ENCODE measurements at places on chromosomes 5 and 9. TPM values are rescaled to one million over a fixed set of nuclear protein-coding genes. Genes with fewer than 3 reads are reported as not detected.

Gene PTGDS
- total RNA-seq = 31.3 TPM

Gene TAF11L10
- total RNA-seq = not detected

Gene C9
- total RNA-seq = not detected

Gene PPP1R26
- total RNA-seq = 6.2 TPM

Gene C5orf52
- total RNA-seq = not detected

Gene PHYHD1
- total RNA-seq = 45.4 TPM

Gene CNTFR
- 9.1 TPM for total RNA-seq

Gene SPATA6L
- 3.3 TPM for total RNA-seq

Gene PCDHA9
- total RNA-seq = 0.19 TPM

Gene TSSK1B
- 2.8 TPM for total RNA-seq

Gene SPATA31A1
- not detected for total RNA-seq

Gene SOX30
- total RNA-seq = not detected

Gene CWC27
- total RNA-seq = 16.2 TPM

GRCh38 chr9:110620726-110621125, 41.2 kb upstream of the SVEP1 start:
- DNase-seq = no peak

GRCh38 chr9:16023446-16023845, 470.6 kb downstream of the CCDC171 start:
- no peak for DNase-seq

- no peak for DNase-seq
Measured at GRCh38 chr9:128689293-128689774, 312 bp downstream of the SET start.

DNA sequence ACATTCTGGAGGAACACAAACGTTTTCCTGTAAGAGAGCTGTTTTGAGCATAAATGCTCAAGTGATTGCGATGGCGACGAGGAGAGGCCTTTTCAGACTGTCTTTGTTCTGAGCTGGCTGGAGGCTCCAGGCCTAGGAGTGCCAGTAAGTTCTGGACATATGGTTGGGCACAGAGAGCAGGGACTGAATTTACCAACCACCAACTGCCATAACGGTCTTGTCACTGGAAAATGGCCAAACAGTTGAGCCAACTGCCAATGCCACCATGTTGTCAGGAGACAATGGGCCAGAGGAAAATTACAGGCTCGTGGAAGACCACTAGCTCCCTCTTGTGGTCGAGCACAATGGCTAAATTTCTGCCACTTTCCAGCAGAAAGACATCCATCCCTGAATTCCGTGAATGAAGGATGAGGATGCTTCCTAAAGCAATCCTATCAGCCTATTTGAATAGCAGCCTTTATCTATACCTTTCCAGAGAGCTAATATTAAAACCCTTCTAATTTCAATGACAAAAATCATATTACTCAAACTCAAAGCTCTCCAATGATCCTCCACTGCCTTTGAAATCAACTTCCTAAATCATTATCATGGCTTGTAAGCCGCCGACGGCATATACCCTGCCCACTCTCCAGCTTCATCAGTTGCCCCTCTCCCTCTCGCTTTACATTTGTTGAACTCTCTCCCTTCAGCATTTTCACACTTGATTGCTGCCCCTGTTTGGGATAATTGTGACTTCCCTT, 66.9 kb upstream of the GLIS3 start:
- DNase-seq = no peak

- no peak for DNase-seq
Measured at GRCh38 chr9:95644377-95644776, 127.6 kb upstream of the PTCH1 start.

- no peak for DNase-seq
Measured at GRCh38 chr5:109703829-109704228, 14.1 kb downstream of the MAN2A1 start.

GRCh38 chr9:127654619-127655018, 42.5 kb downstream of the STXBP1 start:
- no peak for DNase-seq

DNA sequence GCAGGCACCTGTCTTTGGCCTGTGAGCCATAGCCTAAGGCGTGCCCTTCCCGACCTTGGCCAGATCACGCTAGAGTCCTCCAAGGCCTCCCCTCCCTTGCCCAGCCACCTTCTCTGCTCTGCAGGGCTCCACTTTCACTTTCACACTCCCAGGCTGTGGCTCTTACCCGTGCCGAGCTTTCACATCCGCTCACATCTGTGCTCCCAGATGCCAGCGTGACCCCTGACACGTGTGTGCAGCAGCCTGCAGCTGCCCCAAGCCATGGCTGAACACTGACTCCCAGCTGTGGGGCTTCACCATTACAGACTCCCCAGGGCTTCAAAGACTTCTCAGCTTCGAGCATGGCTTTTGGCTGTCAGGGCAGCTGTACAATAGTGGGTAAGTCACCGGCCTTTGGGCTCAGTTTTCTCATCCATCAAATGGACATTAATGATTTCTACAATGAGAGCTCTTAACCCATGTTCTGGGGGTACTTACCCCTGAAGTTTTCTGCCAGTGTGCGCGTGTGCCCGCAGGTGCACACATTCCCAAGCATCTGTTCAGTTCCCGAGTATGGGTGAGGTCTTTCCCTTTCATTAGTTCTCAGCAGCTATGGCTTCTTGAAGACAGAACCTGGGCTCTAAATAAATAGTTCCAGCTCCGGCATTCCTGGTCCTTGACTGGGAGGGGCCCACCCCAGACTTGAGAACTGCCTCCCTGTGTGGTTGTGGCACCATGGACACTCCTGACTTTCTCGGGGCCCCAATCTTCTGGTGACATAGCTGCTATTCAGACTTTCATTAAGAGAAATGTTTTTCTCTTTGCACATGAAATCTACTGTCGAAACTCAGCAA, 118.6 kb downstream of the RGS3 start:
- DNase-seq = no peak

DNA sequence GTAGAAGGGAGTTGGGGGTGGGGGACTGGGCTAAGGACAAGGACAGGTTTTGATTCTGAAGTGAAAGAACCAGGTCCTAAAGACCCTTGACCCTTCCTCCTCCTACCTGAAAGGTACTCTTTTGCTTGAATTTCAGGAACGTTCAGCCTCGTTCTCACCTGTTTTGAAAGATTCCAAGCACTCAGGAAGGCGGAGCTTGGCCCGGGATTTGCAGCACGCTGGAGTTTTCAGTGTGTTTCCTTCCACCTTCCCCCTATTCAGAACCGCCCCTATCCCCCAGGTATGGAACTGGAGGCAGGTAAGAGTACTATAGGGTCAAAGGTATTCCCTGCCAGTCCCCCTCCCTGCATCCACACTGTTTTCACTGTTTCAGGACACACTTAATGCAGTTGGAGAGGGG, 7.1 kb downstream of the EGR1 start:
- peak; percentile 62 for DNase-seq

DNA sequence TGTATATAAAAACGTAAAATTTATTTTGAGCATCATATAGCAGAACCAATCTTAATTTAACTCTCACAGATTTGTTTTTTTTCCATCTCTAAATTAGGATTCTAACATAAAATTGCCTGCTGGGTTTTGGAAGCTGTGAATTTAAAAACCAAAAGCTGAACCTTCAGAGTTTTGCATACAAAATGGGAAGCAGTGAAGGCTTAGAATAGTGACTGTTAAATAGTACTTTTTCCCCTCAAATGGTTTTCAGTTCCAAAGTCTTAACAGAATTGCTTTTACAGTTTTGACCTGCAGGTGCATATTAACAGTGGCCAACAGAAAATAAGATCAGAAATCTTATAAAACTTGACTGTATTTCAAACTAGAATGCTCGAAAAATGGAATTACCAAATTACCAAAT, 55.1 kb upstream of the LVRN start:
- no peak for DNase-seq

- DNase-seq = no peak
Measured at GRCh38 chr9:83986765-83987401, 6.3 kb downstream of the RMI1 start.

DNA sequence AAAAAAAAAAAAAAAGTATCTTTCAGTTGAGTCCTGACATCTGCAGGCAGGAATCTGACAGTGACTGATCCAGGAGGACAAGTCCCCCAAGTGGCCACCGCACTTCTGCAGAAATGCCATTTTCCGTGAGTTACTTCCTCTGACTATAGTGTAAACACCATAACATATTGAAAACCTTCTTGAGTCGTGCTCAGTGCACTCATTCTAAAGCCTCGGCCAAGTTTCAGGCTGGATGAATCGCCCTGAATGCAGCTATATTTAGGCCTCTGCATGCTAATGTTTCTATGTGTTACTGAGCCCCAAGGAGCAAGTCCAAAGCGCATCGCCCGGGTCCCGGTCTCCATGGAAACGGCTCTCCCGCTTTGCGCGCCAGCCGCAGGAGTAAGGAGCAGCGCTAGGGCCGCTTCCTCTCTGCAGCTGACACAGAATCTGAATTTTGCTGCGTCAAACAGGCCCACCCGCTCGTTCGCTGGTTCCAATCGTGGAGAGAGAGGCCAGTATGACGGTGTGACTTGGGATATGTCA, 335.4 kb downstream of the MSX2 start:
- no peak for DNase-seq

DNA sequence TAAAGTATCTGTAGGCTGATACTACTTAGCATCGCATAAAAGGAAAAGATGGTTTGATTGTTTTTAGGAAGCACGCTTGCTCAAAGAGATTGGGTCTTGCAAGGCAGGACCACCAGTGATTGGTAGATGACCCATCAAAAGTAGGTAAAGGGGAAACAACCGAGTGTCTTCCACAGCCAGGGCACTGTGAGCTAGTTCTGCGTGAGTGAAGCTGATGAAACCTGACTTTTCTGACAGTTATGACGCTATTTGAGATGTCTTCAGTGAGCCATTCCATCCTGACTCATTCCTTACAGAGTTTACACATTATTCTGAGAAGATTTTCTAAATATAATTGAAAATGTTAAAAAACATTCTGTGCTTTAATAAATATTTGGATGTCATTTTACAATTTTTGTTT, 49.7 kb downstream of the BASP1 start:
- no peak for DNase-seq

DNA sequence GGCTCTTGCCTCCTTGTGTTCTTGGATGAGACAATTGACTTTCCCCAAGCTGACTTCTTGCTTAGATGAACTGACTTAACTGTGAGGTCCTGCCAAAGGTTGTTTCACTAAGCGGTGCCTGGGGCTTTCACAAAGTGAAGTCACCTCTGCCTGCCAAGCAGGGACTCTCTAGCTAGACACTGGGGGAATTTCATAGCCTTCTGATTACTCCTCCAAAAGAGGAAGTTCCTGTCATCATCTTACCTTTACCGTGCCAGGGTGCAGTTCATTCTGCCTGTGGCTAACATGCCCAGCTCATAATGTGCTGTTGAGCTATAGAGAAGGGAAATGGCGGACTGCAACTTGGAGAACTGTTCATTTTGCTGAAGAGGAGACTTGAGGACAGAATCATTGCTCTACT, 472.0 kb upstream of the WWC1 start:
- no peak for DNase-seq

GRCh38 chr5:99331061-99331460, 402.3 kb upstream of the CHD1 start:
- no peak for DNase-seq

DNA sequence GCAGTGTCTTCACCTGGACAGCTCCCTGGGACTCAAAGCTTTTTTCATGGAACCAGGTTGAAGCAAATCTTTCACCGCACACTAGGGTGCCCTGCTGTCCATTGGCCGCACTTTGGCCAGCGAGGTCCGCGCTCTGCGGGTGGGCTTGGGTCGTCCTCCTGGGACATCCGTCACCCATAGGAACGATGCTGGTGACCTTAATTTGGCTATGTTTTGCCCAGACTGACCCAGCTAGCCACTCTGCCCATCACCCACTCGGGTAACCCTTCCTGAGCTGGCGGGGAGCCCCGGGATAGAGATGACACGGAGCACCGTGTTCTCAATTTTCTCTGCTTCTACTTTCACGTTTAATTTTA, 25.9 kb downstream of the ZDHHC11B start:
- DNase-seq = peak; percentile 77

DNA sequence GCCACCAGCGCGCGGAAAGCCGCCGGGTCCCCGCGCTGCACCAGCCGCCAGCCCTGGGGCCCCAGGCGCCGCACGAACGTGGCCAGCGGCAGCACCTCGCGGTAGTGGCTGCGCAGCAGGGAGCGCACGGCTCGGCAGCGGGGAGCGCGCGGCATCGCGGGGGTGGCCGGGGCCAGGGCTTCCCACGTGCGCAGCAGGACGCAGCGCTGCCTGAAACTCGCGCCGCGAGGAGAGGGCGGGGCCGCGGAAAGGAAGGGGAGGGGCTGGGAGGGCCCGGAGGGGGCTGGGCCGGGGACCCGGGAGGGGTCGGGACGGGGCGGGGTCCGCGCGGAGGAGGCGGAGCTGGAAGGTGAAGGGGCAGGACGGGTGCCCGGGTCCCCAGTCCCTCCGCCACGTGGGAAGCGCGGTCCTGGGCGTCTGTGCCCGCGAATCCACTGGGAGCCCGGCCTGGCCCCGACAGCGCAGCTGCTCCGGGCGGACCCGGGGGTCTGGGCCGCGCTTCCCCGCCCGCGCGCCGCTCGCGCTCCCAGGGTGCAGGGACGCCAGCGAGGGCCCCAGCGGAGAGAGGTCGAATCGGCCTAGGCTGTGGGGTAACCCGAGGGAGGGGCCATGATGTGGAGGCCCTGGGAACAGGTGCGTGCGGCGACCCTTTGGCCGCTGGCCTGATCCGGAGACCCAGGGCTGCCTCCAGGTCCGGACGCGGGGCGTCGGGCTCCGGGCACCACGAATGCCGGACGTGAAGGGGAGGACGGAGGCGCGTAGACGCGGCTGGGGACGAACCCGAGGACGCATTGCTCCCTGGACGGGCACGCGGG, at the start of gene TERT:
Gene TERT, minus strand, starts transcription at position 234 of the 815 bp plus-strand sequence. Its CDS starts 79 bp downstream, at position 155.
- peak; percentile 60 for DNase-seq

DNA sequence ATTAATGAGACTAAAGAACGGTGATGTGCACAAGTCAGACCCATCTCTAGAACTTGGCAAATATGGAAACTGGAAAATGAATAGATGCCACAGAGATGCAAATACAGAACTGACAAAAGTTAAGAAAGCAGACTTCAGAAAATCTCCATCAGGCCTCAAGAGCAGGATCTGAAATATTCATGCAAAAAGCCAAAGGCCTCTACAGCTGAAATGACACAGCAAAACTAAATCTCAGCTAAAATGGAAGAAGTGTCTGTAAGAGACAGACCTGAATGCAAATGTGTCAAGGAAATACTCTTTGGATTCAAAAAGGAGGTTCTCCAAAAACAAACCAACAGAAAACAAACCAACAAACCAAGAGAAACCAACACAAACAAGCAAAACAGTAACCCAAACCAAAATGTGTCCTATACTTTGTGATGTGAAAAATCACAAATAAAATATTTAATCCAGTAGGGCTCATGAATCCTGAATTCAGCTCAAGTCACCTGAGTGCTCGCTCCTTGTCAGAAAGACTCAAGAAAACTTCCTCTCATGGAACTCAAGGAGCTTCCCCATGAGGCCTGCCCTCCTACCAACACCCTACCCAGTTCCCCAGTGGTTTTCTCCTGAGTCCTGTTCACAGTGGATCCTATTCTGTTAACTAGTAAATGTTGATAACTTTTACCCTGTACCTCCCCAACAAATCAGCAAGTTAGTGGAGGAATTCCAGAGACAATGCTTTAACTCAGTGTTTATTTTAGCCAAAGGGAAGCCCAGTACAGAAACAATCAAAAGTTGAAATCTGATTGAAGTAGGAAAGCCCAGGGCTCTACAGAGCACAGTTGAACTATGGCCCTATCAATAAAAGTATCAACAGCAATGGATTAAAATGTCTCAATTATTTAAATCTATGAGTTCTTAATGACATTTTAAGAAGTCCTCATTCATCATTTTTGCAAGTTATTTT, 14.6 kb downstream of the MRPS27 start:
- no peak for DNase-seq

GRCh38 chr5:87551911-87552310, 139.2 kb upstream of the CCNH start:
- DNase-seq = no peak

- DNase-seq = no peak
Measured at GRCh38 chr5:137101544-137101943, 397.6 kb downstream of the SPOCK1 start.
